ENCODE measurements at places on chromosomes 12 and 14. TPM values are rescaled to one million over a fixed set of nuclear protein-coding genes. Genes with fewer than 3 reads are reported as not detected.

NGB gene
- 0.81 TPM for total RNA-seq

GPR68 gene
- 3.3 TPM for total RNA-seq

PTGDR gene
- total RNA-seq: not detected

OR11H12 gene
- not detected for total RNA-seq

RIPK3 gene
- 7.9 TPM for total RNA-seq

CFAP251 gene
- 5.1 TPM for total RNA-seq

AKAP3 gene
- 2.0 TPM for total RNA-seq

MYO1H gene
- 0.60 TPM for total RNA-seq

DEPDC4 gene
- total RNA-seq: 1.3 TPM

KLRB1 gene
- total RNA-seq: not detected

MYO1A gene
- total RNA-seq: 0.31 TPM

P3H3 gene
- total RNA-seq: 50.4 TPM

SDR9C7 gene
- 0.38 TPM for total RNA-seq

TSPAN19 gene
- not detected for total RNA-seq

RGS6 gene
- total RNA-seq: 1.5 TPM

RNF41 gene
- 41.4 TPM for total RNA-seq

RFX4 gene
- total RNA-seq: 0.49 TPM

All from motor neuron (in vitro differentiated cells).